Hippocampal formation (tissue), 2 donors: ENCODE measurements at places on chromosomes 4 and X.

GRCh38 chr4:185587427-185588161, 52.3 kb upstream of the PDLIM3 start:
- no peak for DNase-seq

DNA sequence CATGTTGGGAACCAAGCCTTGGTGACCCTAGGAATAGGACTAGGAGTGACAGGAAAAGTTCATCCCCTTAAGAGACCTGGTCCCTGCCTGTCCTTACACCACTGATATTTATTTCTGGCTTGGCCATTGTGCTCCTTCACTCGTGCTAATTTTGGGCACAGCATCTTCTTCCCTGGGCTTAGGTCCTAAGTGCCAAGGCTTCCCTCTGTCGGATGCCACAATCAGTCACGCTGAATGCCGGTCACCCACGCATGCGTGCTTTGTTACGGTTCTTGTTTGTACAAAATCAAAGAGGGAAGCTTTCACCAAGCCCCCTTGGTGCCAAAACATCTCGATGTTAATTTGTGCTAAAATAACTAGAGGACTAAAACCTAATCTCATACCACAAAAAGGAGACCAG, 17.4 kb upstream of the MAP3K15 start:
- no peak for DNase-seq

- no peak for DNase-seq
These were observed 596.5 kb downstream of the SPOCK3 start for GRCh38 chr4:166637816-166638215.

DNA sequence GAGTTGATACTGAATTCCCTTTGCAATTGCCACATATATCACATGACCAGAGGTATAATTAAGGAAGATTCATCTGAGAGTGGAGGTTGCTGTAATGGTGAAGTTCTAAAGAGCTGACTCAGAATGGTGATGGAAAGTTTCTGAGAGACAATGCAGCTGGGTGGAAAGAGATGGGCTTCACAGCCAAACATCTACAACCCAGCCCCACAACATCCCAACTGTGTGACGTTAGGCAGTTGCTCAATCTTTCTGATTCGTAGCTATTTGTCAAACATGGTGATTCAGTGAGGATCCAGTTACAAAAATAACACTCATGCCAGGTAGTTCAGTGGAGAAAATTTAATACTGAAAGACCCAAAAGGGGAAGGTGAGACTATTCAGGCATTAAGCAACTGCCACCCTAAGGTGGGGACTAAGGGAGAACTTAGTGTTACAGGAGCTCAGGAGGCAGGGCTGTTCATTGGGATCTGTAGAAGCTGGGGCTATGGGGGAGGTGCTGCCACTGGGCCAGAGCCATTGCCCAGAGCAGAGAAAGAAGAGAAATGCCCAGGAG, 6.9 kb upstream of the AFF1 start:
- DNase-seq = no peak

- no peak for DNase-seq
These were observed 42.3 kb downstream of the ANXA10 start for GRCh38 chr4:168134651-168135050.

- no peak for DNase-seq
These were observed 47.8 kb downstream of the ELF2 start for GRCh38 chr4:139129206-139129605.

DNA sequence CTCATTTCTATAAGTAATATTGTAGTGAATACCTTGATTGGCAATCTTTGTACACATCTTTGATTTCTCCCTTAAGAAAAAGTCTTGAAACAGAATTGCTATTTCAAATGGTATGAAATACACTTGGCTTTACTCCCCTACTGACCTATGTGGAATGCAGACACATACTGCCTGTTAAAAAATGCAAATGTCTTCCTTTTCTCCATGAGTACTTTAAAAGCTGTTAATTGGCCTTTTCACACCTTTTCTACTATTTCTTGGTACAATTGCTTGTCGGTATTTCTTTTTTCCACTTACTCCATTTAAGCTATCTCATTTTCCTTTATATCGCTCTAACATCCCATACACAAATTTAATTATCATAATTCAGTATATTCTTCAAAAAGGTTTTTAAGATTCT, 87.2 kb downstream of the FRYL start:
- no peak for DNase-seq

- no peak for DNase-seq
These were observed 25.1 kb downstream of the HDX start for GRCh38 chrX:84477114-84477513.

DNA sequence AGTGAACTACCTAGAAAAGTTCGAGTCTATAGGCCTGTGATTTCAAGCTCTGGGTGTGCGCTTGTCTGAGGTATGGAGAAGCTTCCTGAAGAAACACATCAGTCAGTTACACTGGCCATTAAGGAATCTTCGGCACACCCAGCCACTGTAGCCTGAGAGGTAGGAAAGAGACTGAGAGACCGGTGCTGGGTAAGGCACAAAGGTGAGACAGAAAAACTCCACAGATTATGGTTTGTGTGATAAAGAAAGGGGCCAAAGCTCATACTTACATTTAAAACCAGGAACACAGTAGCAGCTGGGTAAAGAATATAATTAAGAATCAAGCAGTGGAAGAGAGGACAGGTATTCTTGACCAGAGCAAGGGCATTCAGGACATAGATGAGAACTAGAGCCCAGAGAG, 74.8 kb upstream of the TTC29 start:
- DNase-seq = no peak

DNA sequence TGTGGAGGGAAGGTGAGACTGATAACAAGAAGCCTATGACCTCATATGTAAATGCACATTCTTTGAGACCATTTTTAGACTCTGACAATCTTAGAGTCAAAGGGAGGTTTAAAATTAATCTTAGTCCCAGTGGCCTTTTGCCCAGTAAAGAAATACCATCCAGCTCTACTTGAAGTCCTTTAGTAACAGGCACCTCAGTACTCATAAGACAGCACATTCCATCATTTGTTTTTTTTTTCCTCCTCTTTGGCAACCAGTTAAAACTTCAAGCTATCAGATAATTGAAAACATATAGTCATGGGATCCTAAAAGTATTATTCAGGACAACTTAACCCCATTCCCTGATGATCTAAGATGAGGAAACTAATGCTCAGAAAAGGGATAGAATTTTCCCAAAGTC, 4.6 kb downstream of the EDA2R start:
- no peak for DNase-seq

DNA sequence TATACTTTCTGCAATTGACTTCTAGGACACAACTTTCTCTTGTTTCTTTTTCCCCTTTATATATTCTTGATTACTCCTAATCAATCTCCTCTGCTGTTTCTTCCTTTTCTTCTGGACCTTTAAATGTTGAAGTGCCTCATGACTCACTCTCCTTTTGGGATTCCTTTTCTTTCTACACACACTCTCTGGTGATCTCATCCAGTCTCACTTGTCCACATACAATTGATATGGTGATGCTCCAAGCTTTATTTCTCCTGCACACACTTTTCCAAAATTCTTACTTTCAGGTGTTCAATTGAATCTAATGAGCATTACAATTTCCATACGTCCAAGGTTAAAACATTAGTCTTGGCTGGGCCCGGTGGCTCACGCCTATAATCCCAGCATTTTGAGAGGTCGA, 794.8 kb upstream of the EPHA5 start:
- no peak for DNase-seq

- DNase-seq = no peak
These were observed 31.2 kb downstream of the LGI2 start for GRCh38 chr4:24999392-25000089.
